Stimulated activated CD8-positive, alpha-beta memory T cell treated with anti-CD3 and anti-CD28 coated beads, Interleukin-15, amount 100 ng/mL, for 1 hour (primary cell): ENCODE measurements at places on chromosomes 7 and 10.

DNA sequence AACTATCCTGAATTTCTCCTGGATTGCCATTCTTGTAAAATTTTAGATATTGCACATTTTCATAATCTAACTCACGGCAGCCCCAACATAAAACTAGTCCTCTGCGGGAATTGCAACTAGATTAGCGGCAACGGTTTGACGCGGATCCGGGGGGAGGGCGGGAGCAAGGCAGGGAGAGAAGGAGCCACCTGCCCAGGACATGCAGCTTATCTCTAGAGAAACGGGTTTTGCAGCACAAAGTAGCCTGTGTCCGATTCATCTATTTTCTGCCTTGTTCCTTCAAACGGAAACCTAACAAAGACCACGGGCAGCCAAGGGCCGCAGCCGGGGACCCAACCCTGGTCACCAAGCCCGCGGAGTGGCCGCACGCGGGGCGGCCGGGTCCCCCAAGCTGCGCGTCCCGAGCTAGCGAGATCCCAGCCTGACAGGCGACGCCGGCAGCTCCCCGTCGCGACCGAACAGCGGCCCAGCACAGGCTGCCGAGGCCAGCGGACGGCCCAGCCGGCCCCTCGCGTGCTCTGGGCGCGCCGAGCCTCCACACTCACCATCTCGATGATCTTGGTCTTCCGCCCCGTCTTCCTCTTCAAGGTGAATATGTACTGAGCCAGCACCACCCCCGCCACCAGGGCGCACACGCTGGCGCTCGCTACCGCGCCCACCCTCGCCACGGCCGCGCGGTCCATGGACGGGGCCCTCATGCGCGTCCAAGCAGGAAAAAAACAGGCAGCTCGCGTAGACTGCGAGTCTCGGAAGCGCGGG, at the start of gene NT5C3A:
Gene NT5C3A, minus strand, starts transcription at position 754 of the 759 bp plus-strand sequence. Its CDS starts 71 bp downstream, at position 683.
- DNase-seq, result no peak

- no peak for DNase-seq
These were observed 164.4 kb upstream of the NAMPT start for GRCh38 chr7:106448992-106449859.

GRCh38 chr7:121394709-121395140, 1.4 kb downstream of the FAM3C start:
- DNase-seq, result no peak

- no peak for DNase-seq
These were observed 7.8 kb downstream of the AP5Z1 start for GRCh38 chr7:4783292-4783652.

- no peak for DNase-seq
These were observed 577.5 kb downstream of the GLRX3 start for GRCh38 chr10:130713731-130714130.

DNA sequence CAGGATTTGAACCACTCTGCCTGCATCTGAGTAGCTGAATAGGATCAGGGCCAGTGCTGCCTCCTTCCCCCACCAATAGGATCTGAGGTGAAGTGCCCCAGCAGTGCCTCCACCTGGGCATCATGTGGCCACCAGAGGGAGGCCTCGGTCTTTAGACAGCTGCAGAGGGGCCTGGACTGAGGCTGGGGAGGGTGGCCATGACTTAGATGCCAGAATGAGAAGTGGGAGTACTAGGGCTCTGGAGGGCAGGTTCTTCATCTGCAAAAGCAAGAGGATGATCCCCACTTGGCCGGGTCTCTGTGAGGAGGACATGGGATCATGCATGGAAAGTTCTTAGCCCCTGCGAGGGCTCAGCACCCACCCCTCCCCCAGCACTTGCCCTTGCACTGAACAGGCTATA, 56.9 kb downstream of the NEUROG3 start:
- no peak for DNase-seq

DNA sequence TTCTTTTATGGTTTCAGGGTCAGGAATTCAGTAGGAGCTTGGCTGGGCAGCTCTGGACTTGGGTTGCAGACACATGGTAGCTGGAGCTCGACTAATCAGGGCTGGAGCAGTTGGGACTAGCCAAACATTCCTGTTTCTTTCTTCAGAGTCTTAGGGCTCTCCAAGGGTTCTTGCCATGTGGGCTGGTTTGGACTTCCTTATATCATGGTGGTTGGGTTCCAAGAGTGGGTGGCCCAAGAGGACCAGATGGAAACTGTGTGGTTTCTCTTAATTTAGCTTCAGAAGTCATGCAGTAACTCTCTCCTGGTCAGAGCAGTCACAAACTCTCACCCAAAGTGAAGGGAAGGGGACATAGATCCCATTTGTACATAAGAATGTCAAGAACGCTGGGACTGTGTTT, 270.1 kb upstream of the FZD1 start:
- DNase-seq, result no peak

DNA sequence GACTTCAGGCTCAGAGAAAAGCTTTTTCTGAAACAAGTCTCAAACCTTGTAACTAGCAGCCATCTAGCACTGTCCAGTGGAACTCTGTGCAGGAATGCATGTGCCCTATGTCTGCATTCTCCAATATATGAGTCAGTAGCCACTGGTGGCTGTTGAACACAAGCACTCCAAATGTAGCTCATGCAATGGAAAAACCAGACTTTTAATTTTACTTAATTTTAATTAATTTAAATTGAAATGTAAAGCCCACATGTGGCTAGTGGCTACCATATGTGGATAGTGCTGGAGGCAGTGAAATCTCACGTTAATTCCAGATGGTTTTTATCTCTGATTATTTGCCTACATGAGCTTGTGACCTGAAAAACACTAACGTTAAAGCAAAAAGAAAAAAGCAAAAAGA, 225.1 kb downstream of the GATA3 start:
- DNase-seq, result no peak

GRCh38 chr7:22858640-22859561, 36.3 kb upstream of the TOMM7 start:
- no peak for DNase-seq

DNA sequence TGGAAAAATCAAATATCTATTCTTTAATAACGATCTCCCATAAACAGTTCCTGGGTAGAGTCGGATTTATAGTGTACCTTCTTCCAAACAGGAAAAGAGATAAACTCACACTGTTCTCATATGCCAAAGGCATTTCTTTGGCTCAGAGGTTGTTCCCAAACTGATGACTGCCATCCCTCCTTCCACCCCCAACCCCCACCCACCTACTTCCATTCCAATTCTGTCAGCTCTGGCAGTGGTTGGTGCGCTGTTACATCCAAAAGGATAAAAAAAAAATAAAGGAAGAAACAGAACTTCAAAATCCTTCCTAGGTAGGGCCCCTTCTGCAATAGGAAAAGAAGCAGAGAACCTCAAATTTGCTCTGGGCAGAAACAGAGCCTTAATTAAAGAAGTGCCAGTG, 104.7 kb downstream of the DGKI start:
- DNase-seq, result no peak

DNA sequence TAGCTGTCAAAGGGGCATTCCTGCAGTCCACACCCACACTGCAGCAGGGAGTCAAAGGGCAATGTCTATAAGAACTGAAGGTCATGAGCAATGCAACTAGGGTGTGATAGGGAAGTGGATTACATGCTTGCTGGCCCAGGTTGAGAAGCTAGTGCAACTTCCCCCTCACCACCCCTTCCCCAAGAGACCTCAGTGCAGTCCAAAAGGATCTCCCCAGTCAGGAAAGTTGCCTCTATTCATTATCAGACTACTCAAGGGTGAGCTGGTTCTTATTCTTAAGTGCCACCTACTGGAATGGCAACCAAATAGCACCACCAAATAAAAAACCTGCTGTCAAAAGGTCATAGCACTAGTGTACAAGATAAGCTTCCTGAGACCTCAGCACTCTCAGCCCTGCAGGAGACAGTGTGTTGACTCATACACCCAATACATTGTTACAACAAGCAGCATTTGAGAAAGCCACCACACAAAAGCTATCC, 28.2 kb downstream of the MTERF1 start:
- DNase-seq, result no peak

- no peak for DNase-seq
These were observed 46.4 kb upstream of the PARD3 start for GRCh38 chr10:34861293-34862021.

DNA sequence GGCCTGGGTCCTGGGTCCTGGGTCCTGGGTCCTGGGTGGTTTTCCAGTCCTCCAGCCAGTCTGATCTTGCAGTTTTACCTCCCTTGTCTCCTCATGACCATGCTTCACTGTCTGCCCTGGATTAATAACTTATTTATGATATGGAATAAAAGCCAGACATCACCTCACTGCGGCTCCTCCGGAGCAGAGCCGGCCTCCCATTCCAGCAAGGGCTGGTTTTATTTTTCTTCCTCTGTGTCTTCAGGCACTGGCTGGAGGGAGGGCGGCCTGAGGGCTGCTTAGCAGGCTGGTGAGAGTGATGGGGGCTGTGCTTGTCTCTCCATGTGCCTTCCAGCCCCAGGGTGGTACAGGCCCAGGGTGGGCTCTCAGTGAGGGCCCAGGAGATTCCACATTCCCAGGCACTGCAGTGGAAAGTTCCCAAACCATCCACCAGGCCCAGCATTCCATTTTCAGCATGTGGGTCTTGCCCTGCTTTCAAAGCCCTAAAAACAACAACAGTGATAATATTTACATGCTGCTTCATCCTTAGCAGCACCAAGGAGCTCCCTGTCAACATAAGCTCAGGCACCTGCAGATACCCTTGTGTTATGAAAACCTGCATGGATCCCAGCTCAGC, 12.6 kb downstream of the ADAMTS14 start:
- no peak for DNase-seq

DNA sequence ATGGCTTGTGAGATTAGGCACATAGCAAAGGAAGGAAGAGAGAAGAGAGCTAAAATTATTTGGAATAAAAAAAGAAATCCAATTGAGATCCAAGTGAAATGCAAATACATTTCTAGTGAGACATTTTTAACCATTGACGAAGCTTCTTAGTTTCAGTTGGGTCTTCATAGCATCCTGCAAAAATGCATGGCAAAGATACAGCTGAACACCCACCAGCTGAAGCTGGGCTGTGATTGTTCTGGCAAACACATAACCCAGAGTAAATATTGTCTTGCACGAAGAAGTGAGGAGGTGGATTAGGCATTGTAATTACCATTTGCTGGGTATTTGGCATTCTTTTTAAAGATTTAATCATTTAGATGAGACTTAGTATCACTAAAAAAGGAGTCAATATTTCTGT, 409.4 kb downstream of the GRM8 start:
- no peak for DNase-seq

DNA sequence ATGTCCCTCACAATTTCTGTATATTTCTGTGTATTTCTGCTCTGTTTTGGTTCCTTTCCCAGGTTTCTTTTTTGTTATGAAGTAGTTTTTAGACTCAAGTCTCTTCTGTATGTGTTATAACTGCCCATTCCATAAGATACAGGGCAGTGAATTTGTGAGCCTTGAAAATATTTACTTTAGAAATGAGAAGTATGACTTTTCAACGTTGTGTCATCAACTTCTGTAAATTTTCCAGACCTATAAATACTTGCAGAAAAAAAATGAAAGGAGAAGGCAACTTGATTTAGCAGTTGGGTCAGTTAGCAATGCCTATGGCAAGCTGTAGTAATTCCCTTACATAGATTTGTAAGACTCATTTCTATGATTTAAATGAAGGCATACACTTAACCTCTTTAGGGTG, 11.5 kb downstream of the EGFR start:
- DNase-seq, result no peak

DNA sequence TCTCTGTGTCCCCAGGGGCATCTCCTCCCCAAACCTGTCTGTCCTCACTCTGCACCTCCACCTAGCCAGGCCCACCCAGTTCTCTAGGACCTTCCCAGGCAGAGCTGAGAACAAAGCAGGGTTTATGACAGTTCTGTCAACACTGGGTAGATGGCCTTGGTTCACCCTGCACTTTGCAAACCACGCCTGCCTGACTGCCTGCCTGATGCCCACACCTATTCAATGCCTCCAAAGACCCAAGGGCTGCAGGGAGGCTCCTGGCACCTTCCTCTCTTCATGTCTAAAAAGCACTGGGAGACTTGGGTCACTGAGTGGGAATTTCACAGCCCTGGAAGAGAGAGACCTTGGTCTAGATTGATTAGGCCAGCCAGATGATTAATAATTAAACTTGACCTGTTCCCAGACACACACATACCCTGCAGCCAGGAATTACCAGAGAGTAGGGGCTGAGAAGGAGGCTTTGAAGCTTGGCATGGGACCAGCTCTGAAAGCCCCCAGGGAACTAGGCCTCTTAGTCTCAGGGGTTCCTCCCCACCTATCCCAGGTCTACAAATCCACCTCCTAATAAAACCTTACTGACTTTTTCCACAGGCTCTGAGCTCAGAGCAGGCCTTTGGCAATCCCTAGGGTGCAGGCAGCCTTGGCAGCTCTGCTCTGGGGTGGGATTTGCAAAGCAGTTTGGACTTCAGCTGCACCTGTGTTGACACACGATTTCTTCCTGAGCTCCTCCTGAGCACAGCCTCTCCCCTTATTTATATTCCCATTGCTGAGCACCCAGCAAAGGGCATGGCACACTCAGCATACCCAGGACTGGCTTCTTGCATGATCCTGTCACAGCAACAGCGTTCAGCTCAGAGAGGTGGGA, 25.7 kb upstream of the PDCD4 start:
- no peak for DNase-seq

DNA sequence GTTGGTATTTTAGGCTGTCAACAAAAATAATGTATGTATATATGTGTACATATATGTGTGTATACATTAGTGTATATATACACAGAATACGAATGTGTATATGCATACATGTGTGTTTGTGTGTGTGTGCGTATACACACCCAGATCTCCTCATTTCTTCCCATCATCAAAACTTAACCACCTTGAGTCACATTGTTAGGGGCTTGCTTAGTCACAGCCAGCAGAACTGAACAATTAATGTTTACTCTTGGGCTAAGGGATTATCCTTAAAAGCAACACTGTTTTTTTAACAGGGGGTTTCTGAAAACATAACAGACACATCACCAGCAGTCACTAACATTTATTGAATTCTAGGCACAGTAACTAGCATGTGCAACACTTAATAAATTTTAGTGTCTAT, 83.0 kb upstream of the ASAH2 start:
- no peak for DNase-seq

DNA sequence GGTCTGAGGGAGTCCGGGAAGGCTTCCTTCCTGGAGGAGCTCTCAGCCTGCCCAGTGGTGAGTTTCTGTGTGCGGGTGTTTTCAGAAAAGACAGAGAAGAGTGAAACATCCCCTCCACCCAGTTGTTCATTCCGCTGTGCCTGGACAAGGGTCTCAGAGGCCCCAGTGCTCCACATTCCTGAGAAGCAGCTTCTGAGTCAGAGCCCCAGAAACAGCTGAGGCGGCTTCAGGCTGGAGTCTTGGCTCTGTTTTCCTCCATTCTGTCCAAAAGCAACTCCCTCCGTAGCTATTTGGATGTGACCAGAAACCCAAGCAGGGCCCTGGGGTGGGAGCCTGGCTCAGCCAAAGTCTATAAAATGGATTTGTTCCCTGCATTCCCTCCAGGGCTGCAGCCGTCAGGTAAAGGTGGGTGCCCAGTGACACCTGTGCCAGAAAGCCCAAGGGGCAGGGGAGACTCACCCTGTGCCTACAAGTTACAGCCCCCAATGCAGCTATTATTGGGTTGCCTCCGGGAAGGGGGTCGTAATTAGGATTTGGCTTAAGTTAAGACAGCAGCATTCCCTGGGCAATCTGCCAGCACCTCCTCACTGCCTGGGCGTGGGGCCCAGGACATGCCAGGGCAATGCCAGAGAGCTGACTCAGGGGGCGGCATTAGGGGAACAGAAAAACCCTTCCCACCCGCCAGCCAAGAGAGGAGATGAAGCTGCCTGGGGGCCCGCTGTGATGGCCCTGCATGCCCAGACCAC, 13.1 kb upstream of the CAMK2G start:
- DNase-seq, result no peak

GRCh38 chr10:62084451-62084850, 183.0 kb downstream of the ARID5B start:
- DNase-seq, result no peak

- no peak for DNase-seq
These were observed 34.7 kb downstream of the DDIT4 start for GRCh38 chr10:72308320-72308987.
